ENCODE measurements at places on chromosomes 7 and 10.

DNA sequence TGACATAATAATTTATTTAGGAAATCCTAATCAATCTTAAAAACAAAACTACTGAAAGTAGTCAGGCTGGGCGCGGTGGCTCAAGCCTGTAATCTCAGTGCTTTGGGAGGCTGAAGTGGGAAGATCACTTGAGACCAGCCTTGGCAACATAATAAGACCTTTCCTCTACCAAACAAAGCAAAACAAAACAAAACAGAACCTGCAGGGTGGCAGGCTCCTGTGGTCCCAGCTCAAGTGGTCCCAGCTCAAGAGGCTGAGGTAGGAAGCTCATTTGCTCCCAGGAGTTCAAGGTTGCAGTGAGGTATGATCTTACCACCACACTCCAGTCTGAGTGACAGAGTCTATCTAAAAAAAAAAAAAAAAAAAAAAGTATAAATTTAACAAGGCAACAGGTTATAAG is 748.0 kb downstream of the CNTNAP2 start:
- no peak for DNase-seq

DNA sequence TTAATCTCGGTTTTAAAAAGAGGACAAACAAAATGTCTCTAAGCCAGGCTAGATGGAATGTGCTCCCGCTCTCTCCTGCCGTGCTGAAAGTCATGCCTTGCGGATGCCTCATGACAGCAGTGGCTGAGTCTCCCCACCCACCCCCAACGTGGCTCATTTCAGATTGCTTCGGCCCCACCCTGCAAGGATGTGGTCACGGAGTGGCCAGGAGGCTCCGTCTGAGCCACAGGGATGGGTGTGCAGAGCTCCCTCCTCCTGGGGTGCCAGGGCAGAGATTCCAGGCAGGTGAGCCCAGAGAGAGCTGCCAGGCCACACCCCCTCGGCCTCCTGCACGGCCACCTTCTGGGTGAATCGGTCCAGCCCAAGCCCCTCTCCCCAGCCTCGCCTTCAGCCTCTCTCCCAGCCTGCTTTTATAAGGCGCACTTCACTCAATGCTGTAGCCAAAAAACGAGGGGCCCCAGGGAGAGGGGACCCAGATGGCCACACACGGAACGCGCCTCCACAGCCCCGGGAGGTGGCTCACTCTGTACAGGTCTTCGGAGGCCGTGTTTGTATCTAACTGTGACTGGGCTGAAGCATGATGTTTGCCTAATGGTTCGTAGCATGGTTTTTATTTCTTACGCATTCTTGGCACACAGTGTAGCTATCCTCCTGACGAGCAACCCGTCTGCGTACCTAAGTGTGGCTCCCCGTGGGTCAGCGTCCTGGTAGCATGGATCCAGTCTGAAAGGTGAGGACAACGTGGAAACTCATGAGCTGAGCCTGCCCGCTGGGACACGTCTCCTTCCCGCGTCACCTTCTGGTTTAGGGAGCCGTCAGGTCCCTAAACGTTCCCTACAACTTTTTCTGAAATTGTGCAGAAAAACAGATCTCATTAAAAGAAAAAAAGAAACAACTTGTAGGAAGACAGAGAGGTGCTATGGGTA is 413.8 kb upstream of the FOXK1 start:
- no peak for DNase-seq

DNA sequence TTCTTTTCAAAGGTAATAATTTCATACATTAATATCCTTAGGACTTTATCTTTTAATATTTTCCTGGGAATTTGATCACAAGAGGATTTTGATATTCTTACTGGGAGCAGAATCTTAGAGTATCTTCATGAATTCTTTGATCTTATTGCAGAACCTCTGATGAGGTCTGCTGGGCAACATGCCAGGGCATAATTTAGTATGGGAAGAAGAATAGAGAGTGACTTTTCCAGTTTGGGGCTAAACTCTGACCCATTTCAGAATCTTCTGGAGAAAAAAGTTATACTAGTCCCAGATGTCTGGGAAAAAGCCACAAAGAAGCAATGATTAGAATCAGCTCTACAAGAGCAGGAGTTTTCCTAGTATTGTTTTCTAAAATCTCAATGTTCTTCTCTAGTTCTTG is 28.0 kb upstream of the RSU1 start:
- peak; percentile 31 for DNase-seq

DNA sequence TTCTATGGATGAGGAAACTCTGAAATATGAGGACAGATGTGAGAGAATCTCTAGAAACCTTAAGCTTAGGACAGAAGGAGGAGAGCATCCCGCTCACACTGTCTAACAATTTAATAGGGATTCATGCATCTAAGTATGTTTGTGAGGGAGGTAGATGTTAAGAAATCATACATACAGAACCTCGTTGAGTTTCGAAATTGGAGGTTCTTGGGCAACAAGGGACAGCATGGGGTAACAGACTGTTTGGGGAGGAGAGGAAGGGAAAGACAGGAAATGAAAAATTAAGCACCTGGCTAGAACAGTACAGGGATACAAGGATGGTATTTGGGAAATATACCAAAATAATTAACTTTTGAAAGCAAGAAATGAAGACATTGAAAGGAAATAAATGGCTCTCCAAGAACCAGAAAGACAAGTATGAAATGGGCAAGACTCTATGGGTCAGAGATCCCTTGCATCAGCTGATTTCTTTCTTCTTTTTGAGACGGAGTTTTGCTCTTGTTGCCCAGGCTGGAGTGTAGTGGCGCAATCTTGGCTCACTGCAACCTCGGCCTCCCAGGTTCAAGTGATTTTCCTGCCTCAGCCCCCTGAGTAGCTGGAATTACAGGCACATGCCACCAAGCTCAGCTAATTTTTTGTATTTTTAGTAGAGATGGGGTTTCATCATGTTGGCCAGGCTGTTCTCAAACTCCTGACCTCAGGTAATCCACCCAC is 207.9 kb downstream of the CTNNA3 start:
- DNase-seq: no peak

GRCh38 chr7:25789701-25790640 is 362.0 kb upstream of the NFE2L3 start:
- DNase-seq: no peak

DNA sequence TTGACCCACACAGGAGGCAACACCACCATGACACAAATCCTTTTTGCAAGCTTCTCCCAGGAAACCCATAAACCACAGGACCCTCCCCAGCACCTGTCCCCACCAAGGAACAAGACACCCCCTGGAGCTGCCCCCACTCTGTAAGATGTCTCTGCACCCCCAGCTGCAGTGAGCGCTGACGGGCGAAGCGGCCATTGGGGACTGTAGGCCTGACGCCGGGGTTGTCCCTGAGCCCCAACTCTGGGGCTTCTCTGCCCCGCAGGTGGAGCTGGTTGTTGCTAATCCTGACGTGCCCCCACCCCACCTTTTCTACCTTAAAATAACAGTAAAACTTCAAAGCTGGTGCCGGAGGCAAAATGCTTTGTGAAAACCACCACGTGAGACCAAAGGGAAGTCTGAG is 94.7 kb upstream of the PPP2R2D start:
- DNase-seq: no peak

- peak; percentile 79 for DNase-seq
Measured at GRCh38 chr7:80218723-80219122, 84.1 kb downstream of the GNAI1 start.

DNA sequence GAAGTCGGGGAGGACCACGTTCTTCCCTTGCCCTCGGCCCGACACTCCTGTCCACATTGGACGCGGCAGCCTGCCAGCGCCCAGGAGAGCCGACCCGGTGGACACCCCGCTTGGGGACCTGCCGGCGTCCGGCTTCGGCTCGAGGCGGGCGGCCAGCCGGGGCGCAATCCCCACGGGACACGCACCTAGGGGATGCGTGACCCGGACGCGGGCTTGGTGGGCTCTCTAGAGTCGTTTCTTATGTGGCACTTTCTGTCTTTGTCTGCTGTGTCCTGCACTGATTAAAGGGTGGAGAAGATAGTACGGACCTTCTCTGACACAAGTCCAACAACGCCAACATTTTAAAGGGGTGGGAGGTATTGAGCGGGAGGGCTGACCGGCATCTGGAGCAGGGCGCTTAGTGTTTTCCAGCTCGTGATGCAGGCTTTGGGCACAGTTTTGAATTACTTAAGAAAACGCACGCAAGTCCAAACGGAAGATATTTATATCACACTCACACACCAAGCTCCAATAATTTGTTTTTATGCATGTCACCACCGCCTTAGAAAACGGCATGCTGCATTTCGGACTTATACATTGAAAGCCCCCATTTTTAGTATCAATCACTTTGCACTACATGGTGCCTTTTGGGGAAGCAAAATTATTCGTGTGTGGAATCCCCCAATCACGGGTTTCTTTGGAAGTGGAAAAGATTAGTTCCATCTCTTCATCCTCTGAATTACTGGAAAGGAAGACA is 3.9 kb upstream of the SPAG6 start:
- DNase-seq: peak; percentile 26

GRCh38 chr10:113473851-113474250 is 79.0 kb upstream of the HABP2 start:
- peak; percentile 12 for DNase-seq

GRCh38 chr10:101579516-101579870 is 8.6 kb downstream of the POLL start:
- DNase-seq: no peak

- no peak for DNase-seq
Measured at GRCh38 chr10:121558238-121558637, 40.0 kb downstream of the FGFR2 start.

DNA sequence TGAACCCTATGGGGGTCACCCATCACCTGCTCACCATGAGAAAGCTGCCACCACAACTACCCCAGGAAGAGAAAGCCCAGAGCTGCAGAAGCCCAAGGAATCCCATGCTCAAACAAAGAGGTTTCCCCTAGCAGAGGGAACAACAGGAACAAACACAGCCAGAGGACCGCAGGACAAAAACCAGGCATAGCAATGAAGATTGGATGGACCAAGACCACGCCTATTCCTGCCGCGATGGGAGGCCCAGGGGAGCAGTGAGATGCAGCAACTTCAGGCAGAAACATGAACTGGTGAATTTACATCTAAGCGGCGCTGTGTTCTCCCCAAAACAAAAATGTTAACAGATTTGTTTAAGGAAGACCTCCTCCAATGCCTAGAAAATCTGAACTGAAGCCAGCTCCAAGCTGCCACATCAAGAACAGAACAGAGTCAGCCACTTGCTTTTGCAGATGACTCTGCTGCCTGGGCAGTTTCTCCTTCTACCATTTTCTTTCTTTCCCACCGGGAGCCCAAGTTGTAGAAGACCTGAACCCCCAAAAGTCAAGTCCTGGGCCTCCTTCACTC is 134.2 kb upstream of the NEBL start:
- no peak for DNase-seq

GRCh38 chr10:49297818-49298670 is 926 bp upstream of the C10orf71 start:
- DNase-seq: no peak

DNA sequence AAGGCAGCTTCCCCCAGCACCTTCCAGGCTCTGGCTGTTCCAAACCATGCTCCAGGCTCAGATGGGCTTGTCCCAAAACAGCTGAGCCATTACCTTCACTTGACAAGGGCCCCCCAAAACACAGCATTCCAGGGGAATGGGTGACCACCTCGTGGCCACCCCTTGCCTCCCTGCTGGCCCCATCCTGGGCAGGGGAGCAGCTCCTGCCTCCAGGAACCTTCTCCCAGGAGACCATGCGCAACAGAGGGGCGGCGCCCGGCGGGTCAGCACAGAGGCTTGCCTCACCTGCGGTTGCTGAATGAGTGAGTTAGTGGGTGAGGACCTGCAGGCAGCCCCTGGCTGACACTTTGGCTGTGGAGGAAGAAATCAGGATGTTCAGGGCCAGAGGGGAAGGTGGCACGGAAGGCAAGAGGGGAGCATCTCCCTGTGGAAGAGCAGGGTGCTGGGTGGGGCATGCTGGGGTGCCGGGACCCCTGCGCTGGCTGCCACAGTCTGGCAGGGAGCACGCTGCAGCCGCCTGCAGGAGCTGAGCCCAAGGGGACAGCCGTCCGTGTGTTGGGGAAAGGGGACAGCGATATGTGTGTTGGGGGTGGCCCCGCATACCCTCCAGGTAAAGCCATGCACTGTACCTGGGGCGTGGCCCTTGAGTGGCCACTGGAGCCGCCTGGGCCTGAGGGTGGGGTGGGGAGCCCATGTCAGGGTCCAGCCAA is 54.7 kb downstream of the PWWP2B start:
- DNase-seq: no peak

DNA sequence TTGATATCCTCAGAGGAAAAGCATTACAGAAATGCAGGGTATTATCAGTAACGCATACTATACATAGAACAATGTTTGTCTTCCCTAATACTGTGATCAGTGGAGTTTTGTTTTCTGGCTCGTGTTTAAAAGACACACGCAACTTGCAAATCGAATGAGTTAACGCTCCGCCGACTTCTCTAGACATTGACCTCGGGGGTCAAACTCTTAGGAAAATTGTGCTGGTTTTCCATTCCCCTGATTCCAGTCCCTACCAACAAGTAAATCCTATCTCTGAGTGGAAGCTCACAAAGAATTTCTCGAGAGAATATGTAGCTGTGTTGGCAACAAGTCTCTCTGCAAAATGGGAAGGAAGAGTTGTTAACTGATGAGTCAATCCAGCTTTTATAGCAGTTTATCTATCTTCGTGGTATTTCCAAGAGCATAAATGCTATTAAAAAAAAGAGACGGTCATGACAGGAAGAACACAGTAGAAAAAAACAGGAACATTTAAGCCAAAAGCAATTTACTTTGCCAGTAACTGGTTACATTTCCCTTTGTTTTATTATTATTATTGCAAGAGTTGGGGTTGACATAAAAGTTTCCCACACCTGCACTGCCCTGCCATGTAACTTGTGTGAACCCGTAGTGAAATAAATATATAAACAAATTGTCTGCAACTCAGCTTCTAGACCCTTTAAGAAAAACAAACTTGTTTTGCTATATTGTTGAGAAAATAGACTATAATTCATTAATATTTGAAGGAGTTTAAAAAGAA is 144.4 kb downstream of the ARID5B start:
- peak; percentile 95 for DNase-seq

GRCh38 chr7:631964-632830 is 94.3 kb upstream of the DNAAF5 start:
- no peak for DNase-seq

GRCh38 chr7:118080947-118081346 is 103.0 kb upstream of the LSM8 start:
- peak; percentile 90 for DNase-seq

- DNase-seq: peak; percentile 13
Measured at GRCh38 chr10:129483430-129484010, 16.5 kb downstream of the MGMT start.

DNA sequence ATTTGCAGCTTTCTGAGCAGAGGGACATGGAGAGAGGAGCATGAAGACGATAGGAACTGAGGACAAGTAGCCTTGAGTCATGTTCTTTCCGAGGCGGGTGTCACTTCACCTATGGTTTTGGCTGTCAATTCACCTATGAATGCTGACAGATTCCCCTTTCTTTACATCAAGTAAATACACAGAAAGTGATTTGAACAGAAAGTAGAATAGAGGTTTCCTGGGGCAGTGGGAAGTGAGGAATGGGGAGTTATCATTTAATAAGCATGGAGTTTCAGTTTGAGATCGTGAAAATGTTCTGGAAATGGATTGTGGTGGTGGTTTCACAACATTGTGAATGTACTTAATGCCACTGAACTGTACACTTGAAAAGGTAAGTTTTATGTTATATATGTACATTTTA is 138.4 kb upstream of the MDFIC start:
- no peak for DNase-seq

GRCh38 chr10:117318909-117319308 is 56.3 kb downstream of the PDZD8 start:
- peak; percentile 36 for DNase-seq

GRCh38 chr10:37789590-37789989 is 67.8 kb downstream of the ZNF248 start:
- no peak for DNase-seq
